ENCODE measurements at places on chromosomes 2 and 18.

- DNase-seq, result no peak
Observed at GRCh38 chr2:62187246-62187645, 8.7 kb upstream of the B3GNT2 start.

DNA sequence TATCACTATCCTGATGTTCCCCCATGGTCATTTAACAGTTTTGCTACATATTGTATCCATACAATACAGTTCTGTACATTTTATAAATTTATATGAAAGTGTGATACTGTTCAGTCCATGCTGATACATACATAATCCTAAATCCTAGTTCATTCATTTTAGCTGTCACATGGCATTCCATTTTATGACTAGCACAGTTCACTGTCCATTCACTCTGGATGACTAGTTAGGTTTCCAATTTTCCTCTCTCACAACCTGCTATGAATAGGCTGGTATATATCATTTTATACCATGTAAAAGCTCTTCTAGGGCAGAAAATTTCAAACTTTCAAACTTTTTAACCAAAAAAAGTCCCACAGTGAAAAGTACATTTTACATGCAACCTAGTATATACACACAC lies 15.2 kb downstream of the SMAD2 start:
- DNase-seq, result no peak

- DNase-seq, result no peak
Observed at GRCh38 chr2:140457483-140457882, 1673.3 kb downstream of the LRP1B start.

DNA sequence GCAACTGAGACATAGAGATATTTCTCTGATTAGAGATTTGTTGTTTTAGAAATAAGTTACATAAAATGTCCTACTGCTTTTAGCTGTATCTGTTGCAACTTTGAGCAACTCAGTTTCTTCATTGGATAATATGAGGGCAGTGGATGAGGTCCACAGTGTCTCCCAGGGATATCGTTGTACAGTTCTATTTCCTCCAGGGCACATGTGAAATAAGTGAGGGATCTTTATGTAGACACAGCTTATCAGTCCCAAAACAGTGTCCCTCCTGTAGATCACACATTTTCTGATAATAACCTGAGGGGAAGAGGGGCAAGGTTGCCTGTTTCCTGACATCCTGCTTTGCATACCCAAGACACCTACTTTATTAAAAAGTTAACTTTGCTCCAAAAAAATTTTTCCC lies 1231.2 kb upstream of the ZEB2 start:
- DNase-seq, result no peak

DNA sequence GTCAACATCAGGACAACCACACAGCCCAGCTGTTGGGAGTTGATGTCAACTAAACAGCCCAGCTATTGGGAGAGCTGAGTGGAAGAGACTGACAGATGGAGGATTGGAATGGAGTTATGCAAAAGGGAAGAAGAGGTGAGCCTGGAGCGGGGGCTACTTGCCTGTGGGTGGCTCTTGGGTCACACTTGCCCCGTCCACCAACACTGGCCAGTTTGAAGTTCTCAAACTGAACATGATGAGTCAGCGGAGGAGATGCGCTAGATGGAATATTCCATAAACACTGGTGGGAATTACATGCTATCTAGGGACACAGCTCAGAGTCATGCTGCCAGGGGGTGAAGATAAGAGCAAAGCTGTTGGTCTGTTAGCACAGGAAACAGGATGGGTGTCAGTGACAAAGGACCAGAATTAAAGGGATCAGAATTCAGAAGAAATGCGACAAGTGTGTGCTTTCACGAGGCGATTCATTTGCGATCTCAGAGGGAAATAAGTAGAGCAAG lies 33.2 kb upstream of the AGAP1 start:
- DNase-seq, result no peak

DNA sequence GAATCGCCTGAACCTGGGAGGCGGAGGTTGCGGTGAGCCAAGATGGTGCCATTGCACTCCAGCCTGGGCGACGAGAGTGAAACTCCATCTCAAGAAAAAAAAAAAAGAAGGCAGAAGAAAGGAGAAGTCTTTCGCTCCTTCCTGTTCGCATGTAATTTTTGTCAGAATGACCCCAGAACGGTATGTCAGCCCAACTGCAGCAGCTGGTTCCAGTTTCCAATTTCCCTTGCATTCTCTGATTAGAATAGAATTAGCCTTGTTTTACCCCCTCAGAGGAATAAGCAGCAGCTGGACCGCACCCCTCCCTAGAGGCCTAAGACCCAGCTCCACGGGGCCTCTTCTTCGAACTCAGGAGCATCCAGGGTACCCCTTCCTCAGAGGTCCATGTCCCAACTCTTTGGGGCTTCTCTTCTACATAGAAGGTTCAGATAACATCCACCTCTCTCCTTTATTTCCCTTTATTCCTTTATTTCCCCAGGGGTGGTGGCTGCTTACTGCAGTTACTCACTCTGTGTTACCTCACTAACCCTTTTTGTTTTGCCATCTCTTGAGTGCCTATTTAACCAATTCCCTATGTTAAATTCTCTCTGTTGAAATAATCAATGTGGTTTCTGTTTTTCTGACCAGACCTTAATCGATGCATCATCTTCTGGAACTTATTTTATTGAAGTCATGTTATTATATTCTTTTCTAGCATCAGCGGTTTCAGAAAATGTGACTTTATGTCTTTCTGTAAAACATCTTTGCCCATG lies 7.2 kb upstream of the PUM2 start:
- DNase-seq, result no peak

GRCh38 chr2:46118656-46119371 lies 178.4 kb upstream of the EPAS1 start:
- no peak for DNase-seq

DNA sequence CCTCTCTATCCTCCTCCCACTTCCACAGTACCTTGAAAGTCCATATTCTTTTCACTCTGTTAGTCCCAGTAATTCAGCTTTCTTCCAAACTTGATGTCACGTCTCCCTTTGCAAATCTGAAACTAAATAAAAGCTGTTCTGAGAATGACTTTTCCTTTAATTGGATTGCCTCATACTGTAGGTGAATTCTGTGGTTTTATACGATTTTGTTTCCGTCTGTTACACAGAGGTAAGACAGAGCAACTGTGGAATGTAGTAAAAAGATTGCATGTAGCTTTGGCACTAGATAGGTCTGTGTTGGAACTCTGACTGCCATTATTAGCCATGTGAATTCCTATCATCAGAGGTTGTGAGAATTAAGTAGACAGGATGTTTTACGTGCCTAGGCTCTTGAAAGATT lies 25.9 kb downstream of the MALT1 start:
- DNase-seq, result no peak

DNA sequence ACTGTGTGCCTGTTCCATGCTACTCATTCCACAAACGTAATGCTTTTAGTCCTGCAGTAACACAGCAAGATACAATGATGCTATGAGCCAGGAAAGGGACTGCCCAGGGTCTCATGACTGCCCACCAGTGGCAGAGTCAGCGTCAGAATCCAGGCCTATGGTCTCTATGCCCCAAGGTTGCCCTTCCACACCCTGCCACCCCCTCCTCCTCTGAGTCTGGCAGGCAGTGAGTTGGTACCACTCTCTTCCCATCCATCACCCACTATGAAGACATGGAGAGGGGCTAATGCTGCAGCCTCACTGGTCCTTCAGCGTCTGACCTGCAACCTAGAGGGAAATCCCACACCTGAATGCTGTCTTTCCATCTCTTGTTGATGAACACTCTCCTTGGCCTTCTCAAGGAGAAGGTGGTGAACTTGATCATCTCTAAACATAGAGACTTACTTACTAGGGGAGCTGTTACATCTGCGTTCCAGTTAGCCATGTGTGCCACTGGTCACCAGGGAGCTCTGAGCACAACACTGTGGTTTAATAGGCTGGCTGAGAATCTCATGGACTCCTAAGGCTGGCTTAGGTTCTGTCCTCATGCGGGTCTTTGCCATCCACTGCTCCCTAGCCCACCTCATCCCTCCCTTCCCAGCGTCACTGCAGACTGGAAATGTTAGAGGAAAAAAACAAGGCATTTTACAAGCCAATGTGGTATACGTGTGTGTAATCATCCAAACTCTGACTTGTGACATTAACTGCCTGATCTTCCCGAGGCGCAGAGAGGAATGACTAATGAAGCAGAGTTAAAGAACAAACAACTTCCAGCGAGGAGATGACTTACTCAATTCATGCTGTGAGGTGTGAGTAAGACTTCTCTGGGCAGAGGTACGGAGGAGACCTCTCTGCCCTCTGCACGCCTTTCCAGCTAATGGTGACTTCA lies 28.8 kb downstream of the STEAP3 start:
- no peak for DNase-seq

GRCh38 chr2:903223-903900 lies 47.3 kb upstream of the SNTG2 start:
- no peak for DNase-seq

DNA sequence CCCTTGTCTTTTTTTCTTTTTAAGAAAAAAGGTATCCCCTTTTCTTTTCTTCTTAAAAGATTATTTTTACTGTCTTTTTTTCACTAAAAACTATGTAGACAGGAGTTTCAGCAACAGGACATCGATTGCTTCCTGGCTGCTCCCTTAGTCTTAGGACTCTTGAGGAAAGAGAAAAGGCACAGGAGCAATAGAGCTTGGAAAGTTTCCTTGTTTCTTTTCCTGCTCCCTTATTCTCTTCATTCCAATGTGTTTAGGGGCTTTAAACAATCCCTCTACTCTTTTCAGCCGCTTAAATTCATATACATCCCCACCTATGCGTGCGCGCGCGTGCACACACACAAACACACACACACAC lies 225.9 kb upstream of the FBXO11 start:
- no peak for DNase-seq

- no peak for DNase-seq
Observed at GRCh38 chr18:68714366-68714711, 569 bp downstream of the TMX3 start.

DNA sequence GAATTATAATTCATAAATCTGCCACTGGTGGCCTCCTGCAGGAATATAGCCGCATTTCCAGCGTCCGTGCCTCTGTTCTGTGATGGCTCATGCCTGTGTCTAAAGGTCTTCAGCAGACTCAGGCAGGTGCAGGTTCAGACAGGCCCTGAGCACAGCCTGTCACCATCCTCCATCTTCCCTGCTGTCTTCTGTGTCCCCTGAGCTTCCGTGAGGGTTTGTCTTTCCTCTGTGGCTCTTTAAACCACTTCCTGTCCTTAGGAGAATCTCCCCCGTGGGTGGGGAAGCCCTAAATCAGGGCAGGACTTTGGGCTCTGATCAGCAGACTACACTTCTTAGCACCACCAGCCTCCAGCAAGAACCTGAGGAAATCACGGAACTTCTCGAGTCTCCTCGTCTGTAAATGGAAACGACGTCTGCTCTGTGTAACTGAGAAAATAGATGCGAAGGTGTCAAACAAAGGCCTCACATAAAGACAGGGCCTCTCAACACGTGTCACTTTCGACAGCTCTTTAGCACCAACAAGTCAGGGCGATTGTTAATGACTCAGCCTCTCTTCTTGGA lies 24.1 kb upstream of the NFATC1 start:
- DNase-seq, result no peak

DNA sequence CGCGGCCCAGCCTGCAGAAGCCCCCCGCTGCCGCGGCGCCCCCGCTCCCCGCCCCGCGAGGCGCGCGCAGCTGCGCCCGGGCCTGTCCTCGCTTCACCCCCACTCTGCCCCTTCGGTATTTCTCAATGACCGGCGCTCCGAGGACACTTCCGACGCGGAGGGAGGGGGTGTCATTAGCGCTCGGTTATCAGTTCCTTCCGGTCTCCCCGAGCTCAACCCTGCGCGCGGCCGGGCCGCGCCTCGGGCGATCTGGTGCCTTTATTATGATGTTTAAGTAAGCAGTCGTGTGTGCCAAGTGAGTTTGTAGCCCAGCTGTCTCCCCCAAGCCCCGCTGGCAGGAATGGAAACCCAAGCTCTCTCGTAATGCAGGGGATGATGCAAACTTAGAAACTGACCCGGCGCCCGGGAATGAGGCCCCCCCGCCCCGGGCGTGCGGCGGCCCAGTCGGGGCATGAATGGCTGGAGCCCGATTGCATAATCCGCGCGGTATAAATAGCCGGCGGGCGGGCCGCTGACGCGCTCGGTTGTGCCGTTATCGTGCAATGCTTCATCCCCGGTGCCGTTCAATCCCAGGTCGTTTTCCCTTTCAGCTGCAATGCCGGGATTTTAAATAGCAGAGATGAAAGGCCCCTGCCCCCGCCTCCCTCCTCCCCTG lies 3.9 kb upstream of the SPRED2 start:
- no peak for DNase-seq

GRCh38 chr2:104858006-104858978 lies 4.4 kb downstream of the POU3F3 start:
- DNase-seq, result no peak

DNA sequence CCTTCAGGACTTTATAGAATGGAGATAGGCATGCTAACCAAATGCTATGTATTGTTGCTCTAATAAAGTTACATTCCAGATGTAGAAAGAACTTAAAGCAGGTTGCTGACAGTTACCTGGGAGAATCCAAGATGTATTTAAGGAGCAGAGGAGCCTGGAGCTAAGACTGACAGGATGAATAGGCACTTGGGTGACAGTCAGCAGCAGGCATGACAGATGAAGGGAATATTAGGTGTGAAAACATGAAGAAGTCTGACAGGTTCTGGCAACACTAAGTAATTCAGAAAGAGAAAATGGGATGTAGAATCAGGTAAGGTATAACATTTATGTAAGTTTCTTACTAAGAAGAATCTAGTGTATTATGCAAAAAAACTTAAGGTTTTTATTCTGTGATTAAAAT lies 232.0 kb downstream of the DSC3 start:
- no peak for DNase-seq

- no peak for DNase-seq
Observed at GRCh38 chr2:199228887-199229819, 228.6 kb downstream of the SATB2 start.

- DNase-seq, result no peak
Observed at GRCh38 chr18:47526147-47526546, 274.7 kb upstream of the SKOR2 start.

- no peak for DNase-seq
Observed at GRCh38 chr2:149451417-149452165, 121.2 kb downstream of the LYPD6 start.

DNA sequence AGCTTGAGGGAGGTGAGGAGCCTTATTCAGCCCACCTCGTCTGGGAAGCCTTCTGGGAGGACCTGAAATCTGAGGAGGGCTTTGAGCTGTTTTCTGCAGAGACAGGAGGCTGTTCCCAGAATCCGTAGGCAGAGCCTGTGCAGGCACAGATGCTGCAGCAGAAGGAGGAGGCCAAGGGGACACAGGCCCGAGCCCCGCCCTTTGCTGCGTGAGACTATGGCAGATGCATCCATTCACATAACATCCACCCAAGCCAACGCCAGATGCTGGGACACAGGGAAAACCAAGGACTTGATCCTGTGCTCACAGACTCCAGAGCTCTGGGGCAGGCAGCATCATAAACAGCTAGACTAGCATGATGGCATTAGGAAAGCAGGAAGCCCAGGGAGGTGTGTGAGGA lies 98.2 kb downstream of the KCNF1 start:
- no peak for DNase-seq

GRCh38 chr18:74496508-74497323 lies 553 bp downstream of the CNDP2 start:
- no peak for DNase-seq

- DNase-seq, result peak; percentile 28
Observed at GRCh38 chr2:10297959-10298531, 4.7 kb upstream of the HPCAL1 start.

Measured in stimulated activated naive CD4-positive, alpha-beta T cell (primary cell).